Activated CD4-positive, alpha-beta T cell treated with anti-CD3 and anti-CD28 coated beads, Interleukin-2, amount 50 U/mL, for 1 hour (primary cell): ENCODE measurements at places on chromosomes 12 and 14.

DNA sequence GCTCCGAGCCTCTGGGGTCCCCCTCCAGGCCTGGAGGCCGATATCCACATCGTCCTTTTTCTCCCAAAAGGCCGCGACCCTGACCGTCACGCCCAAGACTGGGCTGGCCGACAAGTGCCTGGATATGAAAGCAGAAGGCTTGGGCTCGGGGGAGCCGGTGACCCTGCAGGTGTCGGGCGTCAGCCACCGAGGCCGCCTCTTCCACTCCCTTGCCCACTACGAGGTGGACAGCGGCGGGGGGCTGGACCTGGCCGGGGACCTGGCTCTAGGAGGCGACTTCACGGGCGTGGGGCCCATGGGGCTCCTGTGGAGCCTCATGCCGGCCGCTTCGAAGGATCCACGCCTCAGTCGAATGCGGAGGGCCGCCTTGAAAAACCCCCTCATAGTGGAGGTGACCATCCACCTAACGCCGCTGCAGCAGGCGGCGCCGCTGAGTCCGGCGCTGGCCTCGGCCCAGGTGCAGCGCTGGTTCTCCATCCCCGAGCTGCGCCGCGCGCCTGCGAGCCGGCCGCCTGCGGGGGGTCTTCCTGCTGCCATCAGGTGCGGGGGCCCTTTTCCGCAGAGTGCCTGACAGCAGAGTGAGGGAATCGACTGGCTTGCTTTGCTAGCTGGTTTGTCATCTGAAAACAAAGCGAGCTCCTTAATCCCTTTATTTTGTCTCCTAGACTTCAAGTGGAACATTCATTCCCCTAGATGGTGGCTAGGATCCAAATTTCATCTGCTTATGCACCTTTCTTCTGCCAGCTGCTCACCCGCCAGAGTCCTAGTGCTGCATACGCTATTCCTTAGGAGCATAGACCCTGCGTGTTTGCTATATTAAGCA lies 10.6 kb upstream of the DNAL1 start:
- DNase-seq, result peak; percentile 2

DNA sequence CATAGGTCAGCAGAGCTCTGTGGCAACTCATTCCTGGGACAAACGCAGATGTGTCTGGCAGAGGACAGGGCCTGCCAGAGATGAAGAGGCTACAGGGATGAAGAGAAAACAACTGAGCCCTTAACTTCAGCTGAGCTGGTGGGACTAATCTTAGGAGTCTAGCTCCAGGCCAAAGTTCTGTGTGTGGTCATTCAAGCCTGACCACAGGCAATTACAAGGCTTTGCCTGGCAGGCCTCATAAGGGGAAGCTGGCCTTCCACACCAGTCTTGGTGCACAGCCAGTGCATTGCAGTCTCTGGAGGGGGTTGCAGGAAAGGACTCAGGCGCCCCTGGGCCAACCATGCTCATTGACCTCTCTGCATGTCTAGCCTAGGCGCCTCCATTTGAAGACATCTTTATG lies 127.6 kb upstream of the DAAM1 start:
- no peak for DNase-seq

GRCh38 chr12:69339999-69340398 lies 8.2 kb upstream of the LYZ start:
- DNase-seq, result no peak

GRCh38 chr14:35247777-35248475 lies 44.3 kb upstream of the PSMA6 start:
- DNase-seq, result no peak

- peak; percentile 62 for DNase-seq
Observed at GRCh38 chr14:77037938-77038568, 9.5 kb upstream of the IRF2BPL start.

GRCh38 chr12:91380631-91381030 lies 198.0 kb upstream of the DCN start:
- no peak for DNase-seq

DNA sequence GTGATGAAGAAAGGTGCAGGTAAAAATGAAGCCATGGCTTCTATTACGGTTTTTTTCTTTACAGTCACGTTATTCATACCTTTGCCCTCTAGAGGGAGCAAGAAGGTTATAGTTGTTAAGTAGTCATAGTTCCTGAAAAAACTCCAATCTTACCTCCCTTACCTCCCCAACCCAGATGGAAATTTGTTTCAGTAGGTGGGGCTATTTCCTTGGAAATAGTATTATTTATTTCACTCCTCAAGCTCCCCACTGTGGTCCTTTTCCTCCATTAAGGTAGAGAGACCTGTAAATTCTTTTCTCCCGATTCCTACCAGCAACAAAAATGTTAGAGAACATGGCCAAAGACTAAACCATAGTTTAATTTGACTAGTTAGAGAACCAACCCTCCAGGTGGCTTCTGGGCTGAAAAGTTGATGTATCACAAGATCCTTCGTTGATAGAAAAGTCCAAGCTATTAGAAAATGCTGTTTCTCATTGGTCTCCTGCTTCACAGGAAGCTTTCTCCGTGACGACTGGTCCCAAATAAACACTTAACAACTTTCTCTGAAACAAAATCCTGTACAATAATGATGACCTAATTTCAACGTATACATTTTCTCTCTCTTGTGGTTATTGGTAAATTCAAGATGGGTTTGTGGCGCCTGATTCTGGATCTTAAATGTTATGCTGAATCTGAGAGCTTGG lies 43.5 kb downstream of the TMX1 start:
- no peak for DNase-seq

DNA sequence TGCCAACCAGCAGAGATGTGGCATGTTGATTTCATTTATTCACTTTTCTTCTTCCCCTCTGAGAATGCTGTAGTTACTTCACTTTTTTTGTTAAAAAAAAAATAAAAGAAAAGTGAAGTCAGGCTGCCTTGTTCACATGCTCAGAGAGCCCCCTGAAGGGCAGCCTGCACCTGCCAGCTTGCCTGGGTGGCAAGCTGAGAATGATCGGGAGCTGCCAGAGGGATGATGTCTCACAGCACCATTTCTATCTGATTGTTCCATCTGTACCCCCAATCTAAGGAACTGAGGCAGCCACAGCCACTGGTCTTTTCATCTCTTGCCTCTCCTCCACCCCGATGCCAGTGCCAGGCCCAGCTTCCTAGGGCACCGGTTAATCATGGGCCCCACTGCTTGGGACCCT lies 118.2 kb downstream of the TSPAN9 start:
- no peak for DNase-seq

DNA sequence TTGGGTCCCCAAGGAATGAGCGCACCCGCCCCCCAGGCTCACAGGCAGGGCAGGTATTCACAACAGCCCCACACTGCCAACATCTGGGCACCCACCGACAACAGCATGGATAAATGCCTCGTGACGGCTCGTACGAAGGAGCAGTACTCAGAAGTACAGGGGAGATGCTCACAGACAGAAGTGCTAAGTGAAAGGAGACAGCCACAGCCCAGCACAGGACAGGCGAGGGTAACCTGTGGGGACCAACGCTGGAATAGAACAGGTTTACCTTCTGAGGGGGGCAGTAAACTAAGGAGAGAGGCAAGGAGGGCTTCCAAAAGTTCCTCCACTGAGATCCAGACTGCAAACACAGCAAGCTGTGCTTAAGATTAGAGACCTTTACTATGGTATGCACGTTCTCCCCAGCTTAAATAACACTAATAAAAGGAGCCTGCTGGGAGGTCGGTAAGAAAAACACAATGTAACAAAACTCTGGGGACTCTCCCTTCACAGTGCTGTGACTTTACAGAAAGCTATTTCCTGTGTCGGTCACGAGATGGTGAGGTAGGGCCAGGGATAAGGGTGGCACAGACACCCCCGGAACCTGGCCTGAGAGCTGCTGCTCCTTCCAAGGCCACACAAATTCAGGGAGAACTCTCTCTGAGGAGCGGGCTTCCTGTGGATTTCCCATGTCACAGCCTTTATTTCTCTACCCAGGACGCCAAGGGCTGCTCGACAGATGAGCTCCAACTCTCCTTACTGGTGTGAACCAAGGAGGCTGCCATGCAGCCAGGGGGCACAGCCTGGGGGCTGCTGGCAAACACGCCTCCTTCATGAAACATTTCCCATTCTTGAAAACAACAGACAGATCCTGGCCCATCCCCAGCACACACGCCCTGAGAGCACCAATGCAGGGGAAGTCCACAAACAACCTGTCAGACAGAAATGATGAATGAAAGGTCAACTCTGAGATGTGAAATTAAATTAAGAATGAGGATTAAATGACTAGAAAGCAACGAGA lies 26.3 kb downstream of the SLC15A4 start:
- no peak for DNase-seq

- peak; percentile 17 for DNase-seq
Observed at GRCh38 chr14:50089208-50089607, 27.2 kb downstream of the VCPKMT start.

DNA sequence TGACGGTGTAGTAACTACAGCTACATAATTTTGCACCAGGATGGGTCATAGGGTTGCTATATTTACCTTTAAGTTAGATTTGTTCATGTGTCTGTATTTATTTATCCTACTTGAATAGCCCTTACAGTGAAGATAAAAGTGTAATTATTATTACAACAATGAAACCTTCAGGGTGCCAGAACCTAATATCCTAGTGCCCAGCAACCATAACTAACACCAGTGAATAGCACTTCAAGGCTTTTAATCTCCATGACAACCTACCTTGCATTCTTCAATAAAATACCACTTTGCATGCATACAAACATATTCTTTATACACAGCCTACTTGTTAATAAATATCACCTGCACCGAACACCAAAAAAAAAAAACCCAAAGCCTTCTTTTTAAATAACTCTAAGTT lies 58.7 kb upstream of the G2E3 start:
- no peak for DNase-seq

GRCh38 chr14:75315144-75315543 lies 36.5 kb downstream of the FOS start:
- no peak for DNase-seq

- no peak for DNase-seq
Observed at GRCh38 chr14:50354527-50354926, 42.2 kb downstream of the CDKL1 start.

DNA sequence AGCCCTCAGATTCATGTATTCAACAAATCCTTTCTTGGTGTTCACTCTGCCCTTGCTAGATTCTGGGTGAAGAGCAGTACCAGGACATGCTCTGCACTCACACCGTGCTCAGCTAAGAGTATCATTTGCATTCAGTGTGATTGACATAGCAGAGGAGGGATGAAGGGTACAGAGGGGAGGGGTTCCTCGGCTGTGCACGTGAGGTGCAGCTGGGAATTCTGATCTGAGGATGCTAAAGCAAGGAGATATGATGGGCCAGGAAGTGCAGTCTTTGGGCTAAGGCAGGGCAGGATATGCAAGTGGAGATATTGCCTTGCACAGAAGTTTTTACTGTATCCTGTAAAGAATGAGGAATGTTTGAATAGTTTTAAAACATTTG lies 108.6 kb downstream of the FGD4 start:
- DNase-seq, result no peak

- DNase-seq, result no peak
Observed at GRCh38 chr12:26134540-26134939, 9.7 kb upstream of the BHLHE41 start.

GRCh38 chr12:65899241-65899640 lies 75.0 kb downstream of the HMGA2 start:
- no peak for DNase-seq

DNA sequence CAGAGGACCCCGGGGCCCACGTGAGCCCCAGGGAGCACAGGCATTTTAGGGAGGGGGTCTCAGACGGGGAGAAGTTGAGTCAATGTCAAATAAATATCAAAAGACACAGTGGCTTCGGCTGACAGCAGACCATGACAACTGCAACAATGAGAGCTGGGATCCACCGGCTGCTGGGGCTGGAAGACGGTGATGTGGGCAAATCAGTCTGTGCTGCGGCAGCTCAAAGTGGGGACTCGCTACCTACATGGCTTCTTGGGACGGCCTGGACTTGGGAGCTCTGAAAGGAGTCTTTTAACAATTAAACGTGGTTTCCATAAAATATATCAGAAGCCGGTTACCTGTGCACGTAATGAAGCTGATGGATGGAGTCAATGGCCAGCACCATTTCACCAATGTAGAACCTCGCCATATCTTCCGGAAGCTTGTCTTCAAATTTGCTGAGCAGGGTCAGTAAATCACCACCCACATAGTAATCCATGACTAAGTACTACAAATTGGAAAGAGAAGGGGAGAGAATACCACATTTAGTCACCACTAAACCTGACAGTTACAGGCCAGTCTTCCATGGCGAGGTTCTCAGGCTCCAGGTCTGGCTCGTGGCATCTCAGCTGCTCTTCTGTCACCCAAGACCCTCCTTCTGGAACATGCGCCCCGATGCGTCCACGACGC lies 58.0 kb downstream of the CDC42BPB start:
- no peak for DNase-seq

GRCh38 chr12:59403259-59403932 lies 192.4 kb upstream of the SLC16A7 start:
- DNase-seq, result peak; percentile 6

- no peak for DNase-seq
Observed at GRCh38 chr14:36944307-36945010, 227.9 kb downstream of the SLC25A21 start.

DNA sequence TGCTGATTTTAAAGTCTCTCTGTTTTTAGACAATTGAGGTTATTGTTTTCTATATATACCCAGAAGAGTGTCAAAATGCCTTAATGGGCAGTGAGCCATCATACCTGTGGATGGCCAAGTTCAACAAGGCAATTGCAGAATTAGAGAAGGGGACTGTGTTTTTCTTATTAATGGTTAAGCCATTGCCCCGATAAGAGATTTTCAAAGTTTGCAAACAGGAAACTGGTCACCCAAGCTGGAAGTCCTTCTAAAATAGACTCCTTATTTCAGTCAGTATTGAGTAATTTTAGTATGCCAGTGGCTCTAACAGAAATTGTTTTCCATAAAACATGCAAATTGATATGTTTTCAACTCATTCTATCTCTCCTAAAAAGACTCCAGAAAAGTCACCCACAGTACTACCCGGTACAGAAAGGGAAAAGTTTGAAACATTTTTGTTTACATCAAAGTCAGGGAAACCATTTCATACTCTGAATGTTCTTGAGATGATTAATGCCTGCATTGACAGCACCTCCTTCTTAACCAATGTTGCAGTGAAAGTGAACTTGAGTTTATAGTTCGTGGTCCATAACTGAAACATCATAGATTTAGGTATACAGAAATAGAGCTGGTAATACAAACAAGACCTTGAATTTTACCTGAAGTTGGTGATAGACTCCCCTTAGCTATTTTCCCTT lies 191.1 kb downstream of the TMX1 start:
- no peak for DNase-seq

DNA sequence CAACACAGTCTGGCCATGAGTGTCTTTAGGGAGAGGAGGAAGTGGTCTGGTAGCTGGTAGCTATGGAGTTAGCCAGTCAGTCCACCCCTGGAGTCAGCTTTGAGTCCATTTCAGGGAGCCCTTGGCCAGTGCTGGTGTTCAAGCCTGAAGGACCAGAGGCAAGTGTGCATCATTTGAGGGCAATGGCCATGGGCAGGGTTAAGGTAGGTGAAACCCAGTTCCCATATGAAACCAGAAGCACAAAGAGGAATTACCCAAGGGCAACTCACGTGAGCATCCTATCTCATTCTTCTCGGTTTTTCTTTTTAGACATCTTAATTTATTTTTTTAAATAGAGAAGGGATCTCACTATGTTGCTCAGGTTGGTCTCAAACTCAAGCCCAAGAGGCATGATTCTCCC lies 61.3 kb upstream of the ACTN1 start:
- no peak for DNase-seq
